ENCODE measurements at places on chromosomes 5 and 9.

DNA sequence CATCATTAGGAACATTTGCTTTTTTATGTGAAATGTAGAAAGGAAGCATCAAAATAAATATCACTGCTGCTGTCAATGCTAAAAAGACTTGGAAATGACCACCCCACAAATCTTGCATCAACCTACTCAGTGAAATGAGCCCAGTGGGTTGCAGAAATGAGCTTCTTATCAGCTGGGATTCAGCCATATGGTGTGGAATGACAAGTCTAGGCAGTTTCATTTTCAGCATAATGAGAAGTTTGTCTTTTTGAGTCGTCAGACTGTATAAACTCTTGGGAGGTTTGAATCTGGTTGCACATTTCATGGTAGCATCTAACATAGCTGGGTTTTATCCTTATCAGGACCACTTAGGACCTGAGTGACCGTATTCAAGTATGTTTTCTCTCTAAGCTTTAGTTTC lies 251.1 kb upstream of the PPP1R2B start:
- DNase-seq: no peak

GRCh38 chr9:77018058-77018968 lies 1.1 kb upstream of the FOXB2 start:
- DNase-seq: no peak

GRCh38 chr9:20407013-20407412 lies 215.3 kb downstream of the MLLT3 start:
- no peak for DNase-seq

- no peak for DNase-seq
Observed at GRCh38 chr5:30001826-30002225, 1191.7 kb upstream of the CDH6 start.

DNA sequence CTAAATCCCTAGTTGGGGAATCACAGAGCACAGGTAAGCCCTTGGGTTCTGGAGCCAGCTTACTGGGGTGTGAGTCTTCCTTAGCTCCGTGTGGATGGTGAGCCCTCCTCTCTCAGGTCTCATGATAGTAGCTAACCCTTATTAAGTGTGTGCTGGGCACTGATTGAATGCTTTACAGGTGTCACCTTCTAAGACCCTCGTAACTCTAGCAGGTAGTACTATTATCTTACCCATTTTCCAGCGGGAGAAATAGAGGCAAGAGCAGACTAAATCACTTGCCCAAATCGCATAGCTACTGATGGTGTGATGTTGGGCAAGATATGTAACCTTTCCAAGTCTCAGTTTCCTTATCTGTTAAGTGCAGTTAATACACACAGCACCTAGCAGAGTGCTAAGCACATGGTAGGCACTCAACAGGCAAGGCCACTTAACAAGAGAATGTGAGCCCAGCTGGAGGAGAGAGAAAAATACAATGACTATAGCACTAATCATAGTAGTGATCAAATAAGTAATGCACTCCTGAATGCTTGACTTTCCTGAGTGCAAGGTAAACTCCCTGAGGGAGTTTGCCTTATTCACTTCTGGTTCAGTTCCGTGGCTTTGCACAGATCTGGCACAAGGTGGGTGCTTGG lies at the start of gene DCANP1:
Gene DCANP1, minus strand, starts transcription at position 51 of the 632 bp plus-strand sequence. CDS start 240 bp downstream, outside the sequence.
- DNase-seq: no peak

- DNase-seq: no peak
Observed at GRCh38 chr9:108078811-108079210, 589.2 kb upstream of the KLF4 start.

DNA sequence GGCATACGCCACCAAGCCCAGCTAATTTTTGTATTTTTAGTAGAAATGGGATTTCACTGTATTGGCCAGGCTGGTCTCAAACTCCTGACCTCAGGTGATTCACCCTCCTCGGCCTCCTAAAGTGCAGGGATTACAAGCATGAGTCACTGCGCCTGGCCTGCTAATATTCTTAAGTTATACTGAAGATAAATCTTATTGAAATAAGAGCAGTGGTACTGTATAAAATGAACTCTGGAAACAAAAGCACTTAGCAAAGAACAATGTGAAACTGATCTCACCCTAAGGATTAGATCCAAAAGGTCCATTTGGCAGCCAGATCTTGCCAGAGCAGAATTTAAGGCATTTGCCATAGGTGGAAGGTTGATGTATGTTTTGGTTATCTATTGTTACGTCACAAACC lies 27.1 kb downstream of the CYSTM1 start:
- no peak for DNase-seq

DNA sequence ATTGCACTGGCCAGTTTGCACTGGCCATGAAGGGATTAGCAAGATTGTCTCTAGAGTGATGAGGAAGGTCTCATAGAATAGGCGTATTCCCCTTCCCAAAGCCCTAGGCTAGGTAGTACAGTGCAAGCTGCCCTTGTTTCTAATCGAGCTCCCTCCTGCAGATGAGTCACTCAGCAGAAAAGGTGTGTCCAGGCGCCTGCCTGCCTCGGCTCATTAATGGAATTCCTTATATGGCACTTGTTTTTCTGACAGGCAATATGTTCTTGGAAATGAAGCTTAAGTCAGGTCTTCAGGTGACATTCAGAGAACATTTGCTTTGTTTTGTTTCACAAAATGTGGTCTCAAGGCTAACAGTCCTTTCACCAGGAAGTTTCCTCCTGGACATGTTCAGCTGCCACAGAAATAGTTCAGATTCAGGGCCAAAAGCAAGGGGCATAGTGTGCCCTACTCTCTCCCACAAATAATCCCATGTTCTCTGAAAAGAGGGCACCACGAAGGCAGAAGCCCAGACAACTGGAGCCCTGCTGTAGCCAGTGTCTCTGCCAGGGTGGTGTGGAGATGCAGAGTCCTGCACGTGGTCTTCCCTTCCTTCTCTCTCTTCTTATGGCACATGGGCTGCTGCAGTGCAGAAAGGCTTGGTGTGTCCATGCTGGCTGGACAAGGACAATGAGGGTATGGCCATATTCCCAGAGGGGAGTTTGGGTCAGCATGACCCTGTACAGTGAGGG lies 281.1 kb upstream of the MAP3K1 start:
- no peak for DNase-seq

DNA sequence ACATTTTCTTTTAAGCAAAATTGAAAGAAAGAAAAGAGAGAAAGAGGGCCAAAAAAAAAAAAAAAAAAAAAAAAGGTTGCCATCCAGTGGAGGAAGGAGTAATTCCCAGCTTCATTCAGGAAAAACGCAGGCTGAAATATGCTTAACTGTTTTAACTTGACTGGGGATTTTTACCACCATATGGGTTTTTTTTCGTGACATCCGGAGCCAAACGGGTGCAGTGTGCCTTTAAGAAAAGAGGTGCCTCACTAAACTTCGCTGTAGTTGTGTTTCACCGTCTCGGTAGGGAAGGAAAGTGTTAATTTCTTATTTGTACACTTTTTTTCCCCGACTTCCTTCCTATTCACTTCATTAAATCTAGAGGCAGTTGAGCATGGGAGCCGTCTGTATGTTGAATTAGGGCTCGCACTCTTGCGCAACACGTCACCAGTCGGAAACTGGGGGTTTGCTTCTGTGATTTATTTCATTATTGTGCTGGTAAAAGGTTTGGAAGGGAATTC lies 143.0 kb downstream of the SMARCA2 start:
- DNase-seq: no peak

DNA sequence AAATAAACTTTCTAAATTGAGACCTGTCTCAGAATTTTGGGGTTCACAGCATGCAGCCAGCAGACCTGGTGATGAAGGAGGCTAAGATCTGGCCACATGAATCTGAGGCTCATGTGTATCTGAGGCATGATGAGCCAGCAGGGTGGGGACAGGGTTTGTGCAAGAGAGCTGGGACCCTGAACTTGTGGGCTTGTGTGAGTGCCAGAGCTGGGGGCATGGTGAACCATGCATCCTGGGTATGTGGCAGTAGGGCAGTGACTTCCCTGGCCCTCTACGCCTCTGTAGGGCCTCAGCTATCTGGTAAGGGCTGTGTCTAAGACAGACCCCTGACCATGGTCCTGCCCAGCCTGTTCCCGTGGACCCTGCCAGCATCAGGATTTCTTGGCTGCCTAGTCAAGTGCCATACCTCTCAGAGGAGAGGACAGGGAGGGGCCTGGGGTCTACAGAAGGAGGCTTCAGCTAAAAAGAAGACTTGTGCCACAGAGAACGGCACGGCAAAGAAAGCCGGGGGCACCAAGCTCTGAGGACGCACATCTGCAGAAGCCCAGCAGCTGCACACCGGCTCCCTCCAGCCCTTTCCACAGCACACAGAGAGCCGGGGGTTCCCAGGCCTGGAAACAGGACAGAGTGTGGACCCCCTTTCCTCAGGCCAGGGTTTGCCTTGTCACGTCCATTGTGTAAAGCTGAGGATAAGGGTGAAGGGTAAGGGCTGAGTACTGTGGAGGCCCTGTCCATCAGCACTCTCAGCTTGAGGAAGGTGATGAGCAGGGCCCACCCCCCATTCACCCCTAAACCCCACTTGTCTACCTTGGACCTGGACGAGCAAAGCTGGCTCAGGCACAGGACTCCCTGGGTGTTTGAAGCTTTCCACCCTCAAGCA lies 130.1 kb downstream of the MRPL36 start:
- DNase-seq: no peak

GRCh38 chr9:129052592-129052991 lies 16.2 kb downstream of the MIGA2 start:
- DNase-seq: no peak

GRCh38 chr5:122219436-122220166 lies 90.3 kb downstream of the ZNF474 start:
- no peak for DNase-seq

DNA sequence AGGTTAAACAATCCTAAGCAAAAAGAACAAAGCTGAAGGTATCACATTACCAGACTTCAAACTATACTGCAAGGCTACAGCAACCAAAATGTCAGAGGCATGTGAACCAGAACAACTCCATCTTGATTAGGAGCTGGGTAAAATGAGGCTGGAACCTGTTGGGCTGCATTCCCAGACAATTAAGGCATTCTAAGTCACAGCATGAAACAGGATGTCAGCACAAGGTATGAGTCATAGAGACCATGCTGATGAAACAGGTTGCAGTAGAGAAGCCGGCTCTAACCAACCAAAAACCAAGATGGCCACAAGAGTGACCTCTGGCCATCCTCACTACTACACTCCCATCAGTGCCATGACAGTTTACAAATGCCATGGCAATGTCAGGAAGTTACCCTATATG lies 252.0 kb downstream of the RASEF start:
- DNase-seq: no peak

GRCh38 chr5:152356506-152356905 lies 48.6 kb downstream of the NMUR2 start:
- DNase-seq: no peak

- DNase-seq: no peak
Observed at GRCh38 chr9:105216440-105217178, 27.8 kb upstream of the SLC44A1 start.

GRCh38 chr5:98130261-98131035 lies 643.0 kb upstream of the RGMB start:
- no peak for DNase-seq

DNA sequence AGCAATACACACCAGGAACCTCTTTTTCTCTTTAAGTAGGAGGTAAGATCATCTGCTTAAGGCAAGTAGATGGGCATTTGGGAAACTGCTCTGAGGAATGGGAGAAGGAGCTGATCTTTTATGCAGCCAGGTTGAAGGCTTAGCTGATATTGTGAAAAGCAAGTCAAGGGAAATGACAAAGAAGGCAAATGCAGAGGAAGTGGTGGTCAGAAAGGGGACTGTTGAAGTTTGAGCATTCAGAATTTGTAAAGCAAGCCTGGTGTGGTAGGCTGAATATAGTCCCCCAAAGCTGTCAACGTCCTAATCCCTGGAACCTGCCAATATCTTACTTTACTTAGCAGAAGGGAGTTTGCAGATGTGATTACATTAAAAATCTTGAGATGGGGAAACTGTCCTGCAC lies 128.9 kb downstream of the ADAMTS12 start:
- no peak for DNase-seq

DNA sequence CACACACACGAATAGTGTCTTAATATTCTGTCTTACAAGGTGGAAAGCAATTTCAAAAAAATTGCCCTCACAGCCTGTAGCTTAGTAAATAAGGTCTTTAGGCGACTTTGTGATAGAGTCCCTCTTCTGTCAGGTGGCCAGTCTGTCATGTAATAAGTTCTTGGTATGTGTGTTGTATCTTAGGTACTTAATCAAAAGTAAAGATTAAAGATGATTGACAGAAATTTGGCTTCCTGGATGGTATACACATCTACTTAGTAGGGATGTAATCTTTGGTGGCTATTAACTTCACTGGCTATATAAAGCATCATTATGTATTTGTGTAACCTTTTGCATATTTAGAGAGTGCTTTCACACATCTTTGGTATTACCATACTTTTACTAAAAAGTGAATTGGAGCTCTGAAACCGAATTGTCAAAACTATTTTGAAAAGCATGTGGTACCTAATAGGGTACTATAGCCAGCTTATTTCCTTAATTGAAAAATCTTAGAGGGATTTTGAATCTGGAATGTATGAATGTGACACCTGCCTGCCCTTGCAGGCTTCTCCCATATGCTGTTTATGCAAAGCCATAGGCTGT lies 3.4 kb downstream of the G3BP1 start:
- DNase-seq: no peak

DNA sequence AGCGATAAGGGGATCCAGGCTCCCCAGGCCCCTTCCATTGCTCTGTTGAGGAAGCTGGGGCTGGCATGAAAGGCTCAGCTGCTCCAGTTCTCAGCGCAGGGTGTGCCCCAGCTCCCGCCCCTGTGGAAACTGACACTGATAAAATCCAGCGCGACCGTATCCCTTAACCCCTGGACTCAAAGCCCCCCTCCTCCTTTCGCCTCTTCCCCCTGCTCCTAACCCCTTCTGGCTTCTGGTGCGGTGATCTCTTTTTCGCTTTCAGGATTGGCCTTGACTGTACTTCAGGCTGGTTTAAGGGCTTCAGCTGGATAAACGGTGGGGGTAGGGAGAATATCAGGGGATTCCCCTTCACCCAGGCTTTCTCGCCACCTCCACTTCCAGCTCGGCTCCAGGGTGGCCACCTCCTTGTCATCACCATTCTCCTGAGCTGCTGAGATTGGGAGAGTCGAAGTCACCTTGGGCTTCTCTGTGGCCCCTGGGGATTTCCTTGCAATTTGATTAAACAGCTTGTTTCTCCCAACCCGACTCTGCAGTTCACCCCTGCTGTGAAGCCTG lies 843 bp downstream of the BSPRY start:
- DNase-seq: no peak

- no peak for DNase-seq
Observed at GRCh38 chr9:130956636-130957450, 17.8 kb upstream of the FIBCD1 start.
